ENCODE measurements at places on chromosomes 3 and 15.

DNA sequence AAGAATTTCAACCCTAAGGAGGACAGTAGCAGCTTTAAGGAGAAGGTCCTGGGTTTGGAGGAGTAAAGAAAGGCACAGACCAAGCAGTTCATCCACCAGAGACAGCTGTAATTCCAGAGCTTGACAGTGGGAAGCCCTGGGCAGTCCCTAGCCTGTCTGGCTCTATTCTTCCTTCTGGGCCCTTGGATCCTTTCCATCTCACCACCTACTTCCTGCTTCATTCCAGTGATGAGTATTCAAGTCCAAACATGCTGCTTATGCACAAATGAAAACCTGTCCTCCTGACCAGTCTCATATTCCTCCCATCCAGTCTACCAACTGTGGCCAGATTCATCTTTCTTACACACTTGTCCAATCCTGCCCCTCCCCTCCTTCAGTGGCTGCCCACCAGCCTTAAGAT lies 171.4 kb downstream of the CNTN3 start:
- DNase-seq: no peak

- peak; percentile 77 for DNase-seq
These were observed 60.7 kb upstream of the CMTM8 start for GRCh38 chr3:32177702-32178198.

DNA sequence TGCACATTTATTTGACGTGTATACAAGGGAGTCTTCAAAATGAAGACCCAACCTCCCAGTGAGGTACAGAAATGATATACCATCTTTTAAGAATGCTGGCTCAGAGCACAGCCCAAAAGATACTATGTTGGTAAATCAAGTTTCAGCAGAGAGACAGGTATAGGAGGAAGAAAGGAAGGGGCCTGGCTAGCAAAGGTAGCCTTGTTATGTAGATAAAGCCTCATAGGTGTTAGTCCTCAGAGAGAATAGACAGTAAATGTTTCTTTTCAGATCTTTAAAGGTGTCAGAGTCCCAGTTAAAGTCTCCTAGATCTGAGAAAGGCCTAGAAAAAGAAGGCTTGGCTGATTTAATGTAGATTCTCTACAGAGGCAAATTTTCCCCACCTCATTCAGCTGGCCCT lies 213.8 kb downstream of the SI start:
- no peak for DNase-seq

- DNase-seq: no peak
These were observed 933.1 kb downstream of the NAALADL2 start for GRCh38 chr3:175792245-175792644.

GRCh38 chr15:97875025-97875512 lies 85.4 kb upstream of the ARRDC4 start:
- DNase-seq: no peak

GRCh38 chr3:80733522-80734176 lies 965.9 kb upstream of the ROBO1 start:
- peak; percentile 93 for DNase-seq

GRCh38 chr15:32959077-32959476 lies 235.4 kb downstream of the FMN1 start:
- no peak for DNase-seq

DNA sequence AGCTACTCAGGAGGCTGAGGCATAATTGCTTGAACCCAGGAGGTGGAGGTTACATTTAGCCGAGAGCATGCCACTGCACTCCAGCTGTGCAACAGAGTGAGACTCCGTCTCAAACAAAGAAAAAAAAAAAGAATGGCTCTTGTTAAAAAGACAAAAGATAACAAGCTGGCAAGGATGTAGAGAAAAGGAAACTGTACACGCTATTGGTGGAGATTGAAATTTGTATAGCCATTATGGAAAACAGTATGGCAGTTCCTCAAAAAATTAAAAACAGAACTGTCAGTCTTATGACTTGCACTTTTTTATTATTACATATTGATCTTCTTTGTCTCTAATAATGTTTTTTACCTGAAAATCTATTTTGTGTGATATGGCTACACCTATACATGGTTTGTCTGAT lies 41.9 kb downstream of the MEX3B start:
- no peak for DNase-seq

DNA sequence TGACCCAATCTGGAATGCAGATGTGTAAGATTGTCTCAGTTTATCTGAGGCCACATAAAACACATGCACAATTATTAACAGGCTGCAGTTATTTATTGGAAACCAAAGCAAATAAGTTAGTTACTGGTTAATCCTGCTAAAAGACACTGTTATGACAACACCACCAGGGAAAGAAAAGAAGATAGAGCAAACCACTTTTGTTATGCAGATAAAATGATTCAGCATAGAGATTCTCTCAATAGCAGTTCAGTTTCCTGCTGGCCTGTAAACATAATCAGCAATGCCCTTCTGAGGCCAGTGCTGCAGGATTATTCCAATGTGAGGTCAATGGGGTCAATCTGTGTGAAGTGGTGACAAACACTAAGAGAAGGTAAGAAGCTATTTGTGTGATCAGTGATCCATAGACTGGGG lies 244.4 kb downstream of the ZBTB20 start:
- peak; percentile 21 for DNase-seq

DNA sequence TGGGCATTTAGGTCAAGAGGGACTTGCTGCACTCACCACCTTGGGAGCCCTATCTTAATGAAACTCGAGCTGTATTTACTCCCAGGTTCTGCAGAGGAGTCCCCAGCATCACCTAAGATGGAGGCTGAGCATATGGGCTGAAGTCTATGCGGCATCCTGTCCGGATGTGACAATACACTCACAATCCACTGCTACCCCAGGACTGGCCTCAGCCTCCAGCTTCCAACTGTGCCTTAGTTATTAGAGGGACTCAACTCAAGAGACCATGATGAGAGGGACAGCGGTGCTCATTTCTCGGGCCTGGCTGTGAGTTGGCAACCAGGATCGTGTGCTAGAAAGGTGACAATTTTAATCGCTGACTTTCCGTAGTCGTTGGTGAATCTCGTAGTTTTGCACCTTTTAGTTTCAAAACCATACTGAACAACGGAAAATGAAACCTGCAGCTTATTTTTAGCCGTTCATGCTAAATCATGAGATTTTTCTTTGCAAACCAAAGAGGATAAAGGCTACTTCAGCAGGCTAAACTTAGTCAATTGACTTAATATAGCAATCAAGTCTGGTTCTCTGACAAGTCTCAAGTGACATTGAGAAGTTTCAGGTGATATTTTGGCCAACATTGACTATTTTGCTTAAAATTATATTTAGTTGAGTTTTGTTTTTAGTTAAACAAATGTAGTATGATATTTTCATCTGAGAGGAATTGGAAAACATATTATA lies 11.1 kb downstream of the ZBTB38 start:
- DNase-seq: peak; percentile 39

DNA sequence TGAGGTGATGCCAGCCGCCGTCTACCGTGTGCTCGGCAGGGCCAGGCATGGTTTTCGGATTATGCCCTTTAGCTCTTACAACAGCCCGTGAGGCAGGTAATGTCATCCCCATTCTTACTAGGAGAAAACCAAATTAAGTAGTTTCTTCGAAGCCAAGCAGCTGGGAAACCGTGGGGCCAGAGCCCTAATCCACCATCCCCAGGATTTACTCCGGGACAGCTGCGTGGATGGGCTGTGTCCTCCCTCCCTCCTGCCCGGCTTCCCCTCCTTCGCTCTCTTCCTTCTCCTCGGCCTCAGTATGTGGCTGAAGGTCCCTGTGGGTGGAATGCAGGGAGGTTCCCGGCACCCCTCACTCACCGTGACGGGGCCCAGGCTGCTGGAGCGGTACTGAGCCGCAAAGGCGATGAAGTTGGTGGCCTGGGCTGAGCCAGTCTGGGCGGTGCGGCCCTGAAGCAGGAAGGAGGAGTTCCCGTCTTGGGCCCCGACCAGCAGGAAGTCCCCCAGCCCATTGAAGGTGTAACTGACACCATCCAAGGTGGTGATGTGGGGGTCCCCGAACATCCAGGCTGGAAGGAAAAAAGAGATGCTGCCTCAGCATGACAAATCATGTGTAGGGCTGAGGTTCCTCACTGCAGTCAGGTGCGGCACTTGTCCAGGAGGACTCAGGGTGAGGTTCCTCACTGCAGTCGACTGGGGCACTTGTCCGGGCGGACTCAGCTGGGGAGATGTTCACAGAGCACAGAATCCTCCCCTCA lies 42.5 kb downstream of the MUC20 start:
- no peak for DNase-seq

GRCh38 chr3:81242871-81243270 lies 518.6 kb downstream of the GBE1 start:
- DNase-seq: peak; percentile 43

- DNase-seq: no peak
These were observed 31.8 kb downstream of the TTC14 start for GRCh38 chr3:180633722-180634121.

GRCh38 chr3:177085794-177086193 lies 111.5 kb downstream of the TBL1XR1 start:
- no peak for DNase-seq

GRCh38 chr15:29888646-29889045 lies 66.4 kb upstream of the TJP1 start:
- no peak for DNase-seq

DNA sequence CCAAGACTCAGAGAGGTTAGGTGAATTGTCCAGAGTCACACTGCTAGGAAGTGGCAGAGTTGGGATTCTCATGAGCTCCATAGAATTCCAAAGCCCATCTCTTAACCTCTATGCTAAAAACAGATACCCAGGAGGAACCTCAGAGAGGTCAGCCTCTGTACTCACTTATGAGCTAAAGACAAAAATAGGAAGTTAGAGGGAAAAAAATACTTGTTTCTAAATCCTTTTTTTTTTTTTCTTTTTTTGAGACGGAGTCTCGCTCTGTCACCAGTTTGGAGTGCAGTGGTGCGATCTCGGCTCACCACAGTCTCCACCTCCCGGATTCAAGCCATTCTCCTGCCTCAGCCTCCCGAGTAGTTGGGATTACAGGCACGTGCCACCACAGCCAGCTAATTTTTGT lies 31.4 kb downstream of the FSD2 start:
- no peak for DNase-seq

GRCh38 chr3:121885386-121885785 lies 8.8 kb upstream of the SLC15A2 start:
- DNase-seq: no peak

- DNase-seq: no peak
These were observed 94.5 kb downstream of the WNT7A start for GRCh38 chr3:13785351-13785750.

- DNase-seq: peak; percentile 35
These were observed 26.2 kb upstream of the SPTBN5 start for GRCh38 chr15:41919954-41920538.

GRCh38 chr3:84789961-84790360 lies 168.8 kb upstream of the CADM2 start:
- no peak for DNase-seq

DNA sequence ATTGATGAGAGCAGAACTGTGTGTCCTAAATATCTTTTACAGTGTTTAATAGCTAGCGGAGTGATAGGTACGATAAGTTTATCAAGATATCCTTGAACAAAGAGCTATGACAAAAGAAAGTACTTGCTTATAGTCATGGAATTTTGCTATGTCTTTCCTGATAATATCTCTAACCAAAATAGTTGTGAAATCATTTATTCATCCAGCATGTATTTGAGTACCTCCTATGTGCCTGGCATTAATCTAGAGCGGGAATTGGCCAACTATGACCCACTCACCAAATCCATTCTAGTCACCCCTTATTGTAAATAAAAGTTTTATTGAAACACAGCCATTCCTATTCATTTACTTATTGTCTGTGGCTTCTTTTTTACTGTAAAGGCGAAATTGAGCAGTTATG lies 46.6 kb downstream of the ZFAND6 start:
- no peak for DNase-seq
